Stimulated activated CD4-positive, alpha-beta T cell treated with anti-CD3 and anti-CD28 coated beads, Interleukin-12 subunit alpha, Interleukin-12 subunit beta, amount 100 ng/mL, for 24 hours (primary cell): ENCODE measurements at places on chromosomes 13 and 19.
A peak's percentile ranks its signal among the peaks of the same experiment; 100 is the strongest.

DNA sequence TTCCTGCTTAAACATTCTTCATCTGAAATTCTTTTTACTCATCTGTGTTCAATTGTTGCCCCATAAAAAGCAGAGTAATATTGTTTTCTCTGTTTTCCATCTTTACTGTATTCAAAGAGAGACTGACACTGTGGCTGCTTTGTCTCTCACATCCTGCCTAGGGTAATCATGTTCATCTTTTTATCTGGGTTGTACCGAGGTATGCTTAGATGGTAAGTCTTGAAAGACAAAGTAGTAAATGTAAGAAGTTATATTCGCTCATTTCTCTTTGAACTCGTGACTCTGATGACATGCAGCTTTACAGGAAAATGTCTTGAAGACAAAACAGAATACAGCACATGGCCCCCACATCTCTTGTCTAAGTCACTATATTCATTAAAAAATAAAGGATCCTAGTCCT is 20.0 kb upstream of the CYSLTR2 start:
- no peak for DNase-seq

GRCh38 chr19:29537181-29537580 is 11.4 kb downstream of the VSTM2B start:
- no peak for DNase-seq

DNA sequence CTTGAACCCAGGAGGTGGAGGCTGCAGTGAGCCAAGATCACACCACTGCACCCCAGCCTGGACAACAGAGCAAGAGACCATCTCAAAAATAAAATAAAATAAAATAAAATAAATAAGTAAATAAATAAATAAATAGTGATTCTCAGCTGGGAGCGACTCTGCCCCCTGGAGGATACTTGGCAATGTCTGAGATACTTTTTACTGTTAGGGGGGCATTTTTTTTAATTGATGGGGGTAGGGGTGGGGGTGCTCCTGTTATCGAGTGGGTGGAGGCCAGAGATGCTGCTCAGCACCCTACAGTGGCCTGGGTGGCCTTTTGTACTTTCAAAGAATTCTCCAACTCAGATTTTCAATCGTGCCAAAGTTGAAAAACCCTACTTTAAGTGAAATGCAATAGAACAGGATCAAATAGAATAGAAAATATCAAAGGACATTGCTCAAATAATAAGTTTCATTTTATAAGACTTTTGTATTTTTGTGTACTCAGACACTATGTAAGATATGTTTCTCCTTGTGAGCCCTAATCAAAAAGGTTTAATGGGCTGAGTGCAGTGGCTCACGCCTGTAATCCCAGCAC is 7.1 kb upstream of the CLPP start:
- no peak for DNase-seq

- DNase-seq: no peak
Observed at GRCh38 chr13:85142351-85142927, 656.8 kb downstream of the SLITRK6 start.

DNA sequence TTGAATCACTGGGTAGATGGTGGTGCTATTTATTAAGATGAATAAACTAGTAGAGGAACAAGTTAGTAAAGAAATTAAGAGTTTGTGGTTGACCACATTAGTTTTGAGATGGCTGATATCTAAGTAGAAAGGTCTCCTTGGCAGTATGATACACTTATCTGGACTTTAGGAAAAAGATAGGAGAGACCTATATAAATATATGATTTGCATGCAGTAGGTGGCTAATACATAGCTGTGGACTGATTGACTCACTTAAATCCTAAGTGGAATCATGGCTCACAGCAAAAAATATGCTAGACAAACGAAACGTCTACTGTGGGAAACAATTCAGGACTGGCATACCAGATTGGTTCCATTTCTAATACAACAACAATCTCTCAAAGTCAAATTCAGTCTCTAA is 92.0 kb downstream of the CAB39L start:
- DNase-seq: no peak

- DNase-seq: no peak
Observed at GRCh38 chr13:43260999-43261398, 237.6 kb downstream of the DNAJC15 start.

GRCh38 chr13:108102771-108103170 is 112.6 kb downstream of the LIG4 start:
- DNase-seq: no peak

DNA sequence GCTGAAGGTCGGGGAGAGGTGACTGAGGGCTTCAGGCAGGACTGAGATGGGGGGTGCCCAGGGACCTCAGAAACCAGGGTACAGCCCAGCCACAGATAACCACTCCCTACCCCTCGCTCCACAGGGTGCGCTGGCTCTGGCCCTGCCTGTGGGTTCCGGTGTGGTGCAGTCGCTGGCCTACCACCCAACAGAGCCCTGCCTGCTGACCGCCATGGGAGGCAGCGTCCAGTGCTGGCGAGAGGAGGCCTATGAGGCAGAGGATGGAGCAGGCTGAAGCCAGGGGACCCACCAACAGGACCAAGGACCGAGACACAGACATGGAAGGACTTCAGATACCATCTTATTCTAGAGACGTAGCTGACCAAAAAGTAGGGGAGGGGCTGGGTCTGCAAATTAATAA is 6.3 kb downstream of the DHPS start:
- no peak for DNase-seq

DNA sequence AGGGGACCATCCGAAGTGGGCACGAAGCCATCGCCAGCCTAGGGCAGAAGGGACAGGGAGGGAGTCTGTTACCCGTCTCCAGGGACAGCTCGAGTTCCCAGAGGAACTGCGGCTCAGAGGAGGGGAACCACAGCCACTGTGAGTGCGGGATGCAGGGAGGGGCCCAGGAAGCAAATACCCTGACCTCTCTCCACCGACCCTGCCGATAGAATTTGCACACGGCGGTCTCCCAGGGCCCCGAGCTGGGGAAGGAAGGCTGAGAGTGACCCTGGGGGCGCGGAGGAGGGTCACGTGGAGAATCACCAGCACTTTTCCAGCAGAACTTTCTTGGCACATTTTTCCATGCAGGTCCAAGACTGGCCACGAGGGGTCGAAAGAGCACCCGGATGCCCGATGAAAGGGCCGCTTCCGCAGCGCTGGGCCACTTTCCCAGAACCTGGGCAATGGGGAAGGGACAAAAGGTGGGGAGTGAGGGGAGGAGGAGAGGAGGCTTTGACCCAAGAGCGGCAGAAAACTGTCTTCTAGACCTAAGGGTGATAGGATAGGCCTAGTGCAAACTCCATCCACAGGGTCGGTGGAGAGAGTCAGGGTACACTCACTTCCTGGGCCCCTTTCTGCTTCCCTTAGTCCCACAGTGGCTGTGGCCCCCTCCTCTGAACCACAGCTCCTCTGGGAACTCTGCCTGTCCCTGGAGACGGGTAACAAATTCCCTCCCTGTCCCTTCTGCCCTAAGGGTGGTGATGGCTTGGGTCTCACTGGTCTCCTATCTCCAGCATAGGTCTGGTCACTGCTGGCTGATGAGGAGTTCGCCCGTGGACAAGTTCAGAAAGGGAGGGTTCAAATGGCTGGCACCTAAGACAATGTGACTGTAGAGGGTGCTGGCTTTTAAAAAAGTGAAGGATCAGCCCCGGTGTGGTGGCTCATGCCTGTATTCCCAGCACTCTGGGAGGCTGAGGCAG is 5.3 kb upstream of the GPR4 start:
- DNase-seq: peak; percentile 50

DNA sequence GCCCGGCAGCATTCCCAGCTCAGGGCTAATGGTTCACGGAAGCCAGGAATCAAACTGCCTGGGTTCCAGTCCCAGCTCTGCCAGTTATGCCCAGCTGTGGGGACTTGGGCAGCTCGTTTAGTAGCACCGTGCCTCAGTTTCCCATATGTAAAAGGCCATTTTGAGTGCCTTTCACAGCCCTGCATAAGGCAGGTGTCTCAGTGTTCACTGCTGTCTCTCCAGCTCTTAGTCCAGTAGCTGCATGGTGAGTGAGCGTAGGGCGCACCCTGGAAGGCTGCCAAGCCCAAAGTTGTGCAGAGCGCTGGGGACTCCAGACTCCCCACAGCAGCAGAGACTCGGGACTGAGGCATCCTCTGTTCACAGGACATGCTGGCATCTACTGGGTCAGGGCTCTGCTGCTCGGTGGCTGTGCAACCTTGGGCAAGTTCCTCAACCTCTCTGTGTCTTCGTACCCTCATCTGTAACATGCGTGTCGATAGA is 5.5 kb downstream of the RPL28 start:
- DNase-seq: no peak

- no peak for DNase-seq
Observed at GRCh38 chr13:96223231-96223630, 133.3 kb downstream of the HS6ST3 start.

DNA sequence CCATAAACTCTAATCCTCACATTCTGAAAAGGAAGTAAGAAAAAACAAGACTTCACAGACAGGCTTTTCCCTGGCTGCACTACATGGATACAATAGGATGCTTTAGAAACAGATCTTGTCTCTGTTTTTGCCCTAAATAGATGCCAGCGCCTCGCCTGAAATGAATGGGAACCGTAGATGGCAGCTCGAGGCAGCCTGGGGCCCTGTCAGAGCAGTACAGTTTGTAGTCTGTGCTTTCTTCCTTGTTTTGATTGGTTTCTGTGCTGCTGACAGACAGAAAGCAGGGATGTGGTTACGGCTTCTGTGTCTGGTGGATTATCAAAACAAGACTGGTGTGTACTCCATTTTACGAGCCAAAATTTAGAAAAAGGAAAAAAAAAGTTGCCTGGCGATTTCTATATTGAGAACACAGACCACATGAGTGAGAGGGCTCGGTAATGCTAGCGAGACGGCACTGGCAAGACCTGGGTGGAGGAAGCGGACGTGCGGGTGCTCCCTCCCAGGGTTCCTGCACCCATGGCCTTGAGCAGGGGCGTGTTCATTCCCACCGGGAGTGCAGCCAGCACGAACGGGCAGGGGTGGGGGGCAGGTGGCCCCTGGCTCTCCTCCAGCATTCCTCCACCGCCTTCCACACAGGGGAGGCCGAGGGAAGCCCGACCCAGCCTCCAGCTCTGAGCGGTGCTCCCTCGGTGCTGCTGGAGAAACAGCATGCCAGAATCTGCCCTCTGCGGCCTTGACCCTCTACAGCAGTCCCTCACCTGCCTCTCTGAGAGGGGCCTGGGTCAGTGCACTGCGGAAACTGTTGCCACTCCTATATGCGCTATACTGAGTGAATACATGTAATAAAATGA is 37.6 kb upstream of the C1QTNF9 start:
- no peak for DNase-seq

GRCh38 chr13:103638706-103639105 is 572.5 kb upstream of the SLC10A2 start:
- no peak for DNase-seq

DNA sequence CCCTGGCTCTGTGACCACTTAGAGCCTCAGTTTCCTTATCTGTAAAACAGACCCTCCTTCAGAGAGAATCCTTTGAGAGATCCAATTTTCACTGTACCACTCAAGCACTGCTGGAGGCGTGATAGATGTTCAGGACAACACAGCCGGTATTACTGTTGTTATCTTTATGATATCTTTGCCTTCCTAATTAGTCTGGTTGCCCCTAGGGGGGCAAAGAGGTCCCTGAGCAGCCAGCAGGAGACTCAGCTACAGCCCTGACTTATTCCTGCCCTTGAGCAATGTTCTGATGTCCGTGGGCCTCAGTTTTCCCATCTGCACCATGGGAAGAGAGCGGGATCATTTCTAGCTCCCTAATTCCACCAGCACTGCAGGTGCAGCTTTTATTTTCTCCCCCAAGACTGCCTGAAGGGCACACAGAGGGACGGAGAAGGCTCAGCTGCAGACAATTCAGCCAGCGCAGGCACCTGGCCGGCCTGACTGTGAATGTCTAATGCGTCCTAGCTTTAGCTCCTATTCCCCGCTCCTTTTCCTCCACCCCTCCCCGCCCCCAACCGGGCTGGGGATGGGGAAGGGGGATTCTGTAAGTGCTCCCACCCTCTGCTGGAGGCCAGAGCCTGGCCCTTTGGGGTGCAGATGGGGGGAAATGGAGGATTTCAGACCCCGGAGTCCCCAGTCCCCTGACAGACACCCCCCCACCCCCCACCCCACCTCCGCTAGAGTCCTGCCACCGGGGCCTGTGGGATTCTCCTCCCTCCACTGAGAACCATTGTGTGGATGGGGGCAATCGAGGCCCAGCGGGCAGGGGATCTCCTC is 16.2 kb downstream of the TLE5 start:
- DNase-seq: no peak

DNA sequence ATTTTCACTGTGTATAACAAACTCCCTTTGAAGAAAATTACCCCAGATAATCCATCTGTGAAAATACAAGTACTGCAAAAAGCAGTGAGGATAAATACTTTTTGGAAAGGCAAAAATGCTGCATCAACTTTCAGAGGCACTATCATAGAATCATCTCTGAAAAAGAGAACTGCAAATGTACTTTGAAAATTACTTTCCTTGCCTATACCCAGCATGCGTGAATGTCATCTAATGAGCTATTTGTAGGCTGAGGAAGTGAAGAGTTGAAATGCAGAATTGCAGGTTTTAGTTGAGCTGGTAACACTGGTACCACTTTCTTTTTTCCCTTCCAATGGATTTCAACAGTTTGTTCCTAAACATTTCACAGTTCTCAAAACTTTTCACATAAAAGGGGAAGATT is 196.7 kb downstream of the TBC1D4 start:
- no peak for DNase-seq

- DNase-seq: no peak
Observed at GRCh38 chr13:113123226-113124201, 915 bp downstream of the F10 start.

- no peak for DNase-seq
Observed at GRCh38 chr13:71625694-71626093, 241.3 kb downstream of the DACH1 start.

DNA sequence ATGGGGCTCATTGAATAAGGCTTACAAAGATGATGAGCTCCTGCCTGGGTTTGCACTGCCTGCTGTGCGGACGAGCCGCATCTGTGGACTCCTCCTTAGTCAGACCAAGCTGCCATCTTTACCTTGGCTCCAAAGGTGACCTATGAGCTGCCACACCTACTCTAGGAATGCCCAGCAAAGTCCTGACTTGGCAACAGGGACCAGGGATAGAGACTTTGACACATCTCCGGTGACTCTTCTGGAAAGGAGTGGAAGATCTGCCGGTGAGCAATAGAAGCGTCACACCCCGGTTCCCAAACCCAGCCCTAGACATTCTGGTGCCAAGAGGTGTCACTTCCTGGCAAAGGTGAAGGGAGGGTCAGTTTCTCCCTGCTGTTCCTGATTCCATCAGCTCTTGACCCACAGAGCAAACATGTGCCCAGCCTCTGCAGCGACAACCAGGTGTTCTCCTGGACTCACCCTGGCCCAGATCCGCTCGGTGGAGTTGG is 50.2 kb upstream of the GTF3A start:
- DNase-seq: no peak

DNA sequence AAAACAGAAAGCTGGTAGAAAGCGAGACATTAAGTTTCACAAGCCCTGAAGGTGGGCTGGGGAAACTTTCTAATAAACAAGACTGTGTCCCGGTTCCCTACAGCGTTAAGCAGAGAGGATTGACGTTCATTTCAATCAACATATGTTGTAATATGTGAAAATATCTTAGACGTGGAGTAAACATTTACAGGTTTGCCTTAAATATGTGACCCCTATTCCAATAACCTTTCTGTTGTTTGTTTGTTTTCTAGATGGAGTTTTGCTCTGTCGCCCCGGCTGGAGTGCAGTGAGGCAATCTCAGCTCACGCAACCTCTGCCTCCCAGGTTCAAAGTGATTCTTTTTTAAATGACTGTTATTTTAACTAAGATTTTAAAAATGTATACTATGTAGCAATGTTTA is 526.2 kb downstream of the SUCLA2 start:
- DNase-seq: no peak

GRCh38 chr19:46748325-46749109 is 2.3 kb upstream of the STRN4 start:
- peak; percentile 80 for DNase-seq
